ENCODE measurements at places on chromosomes 6 and 20. TPM values are rescaled to one million over a fixed set of nuclear protein-coding genes. Genes with fewer than 3 reads are reported as not detected.

DNA sequence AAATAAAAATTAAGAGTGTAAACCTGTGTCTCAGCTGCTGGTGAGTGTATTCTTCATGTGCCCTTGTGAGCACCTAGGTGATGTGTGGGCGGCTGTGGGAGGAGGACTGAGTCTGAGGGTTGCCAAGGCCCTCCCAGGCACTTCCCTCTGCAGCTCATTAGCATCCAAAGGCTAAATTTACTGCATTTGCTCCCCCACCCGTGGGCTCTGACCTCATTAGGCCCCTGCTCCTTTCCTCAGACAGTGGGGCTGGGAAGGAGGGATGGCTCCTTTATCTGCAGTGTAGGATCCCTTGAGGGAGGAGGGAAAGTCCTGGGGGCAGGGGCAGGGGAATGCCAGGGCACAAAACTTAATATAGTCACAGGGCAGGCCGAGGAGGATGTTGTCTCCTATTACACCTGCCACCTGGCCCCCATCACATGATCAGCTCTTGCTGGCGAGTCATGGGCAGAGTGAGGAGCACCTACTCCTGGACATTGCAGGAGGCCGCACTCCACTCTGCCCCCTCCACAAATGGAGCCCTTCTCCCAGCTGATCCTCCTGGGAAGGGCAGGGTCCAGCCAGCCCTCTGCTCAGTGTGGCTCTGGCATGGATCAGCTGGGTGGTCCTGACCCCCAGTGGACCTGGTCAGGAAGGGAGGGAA is 133.2 kb downstream of the MRPL14 start:
- H3K36me3 ChIP-seq, result no peaks in the 10 kb centered on the region
- no peak overlapping the region for H3K27ac ChIP-seq
- H3K4me3 ChIP-seq, result no peak overlapping the region

DNA sequence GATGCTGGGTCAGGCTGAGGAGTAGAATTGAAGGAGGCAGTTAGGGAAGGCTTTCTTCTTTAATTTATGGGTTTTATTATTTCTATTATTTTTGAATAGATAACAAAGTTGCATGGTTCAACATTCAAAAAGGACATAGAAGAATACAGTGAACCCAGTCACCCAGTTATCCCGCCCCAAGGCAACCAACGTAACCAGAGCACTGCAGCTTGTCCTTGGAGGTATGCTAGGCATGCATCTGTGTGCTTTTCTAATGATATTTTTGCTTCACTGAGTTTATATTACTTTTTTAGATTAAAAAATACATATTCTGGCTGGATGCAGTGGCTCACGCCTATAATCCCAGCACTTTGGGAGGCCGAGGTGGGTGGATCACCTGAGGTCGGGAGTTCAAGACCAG is 47.4 kb upstream of the DSN1 start:
- H3K27ac ChIP-seq, result no peak overlapping the region
- H3K36me3 ChIP-seq, result no peaks in the 10 kb centered on the region
- no peaks in the 10 kb centered on the region for H3K27me3 ChIP-seq
- H3K4me3 ChIP-seq, result no peak overlapping the region
- no peaks in the 10 kb centered on the region for H3K4me1 ChIP-seq

- H3K4me3 ChIP-seq, result no peak overlapping the region
- no peak for DNase-seq
- H3K4me1 ChIP-seq, result no peaks in the 10 kb centered on the region
- no peaks in the 10 kb centered on the region for H3K27me3 ChIP-seq
Observed at GRCh38 chr20:45014671-45015415, 48.5 kb downstream of the STK4 start.

- peak within 1 kb of the TSS; percentile 83 for H3K4me3 ChIP-seq
- H3K27me3 ChIP-seq, result no peaks in the 10 kb centered on the region
- DNase-seq, result peak; percentile 42
- H3K27ac ChIP-seq, result peak within 1 kb of the TSS; percentile 96
Observed at GRCh38 chr6:3751077-3751729, at the start of gene PXDC1. Gene PXDC1, minus strand, starts transcription at chr6:3751713. Its CDS starts 182 bp downstream, at chr6:3751531.

- DNase-seq, result no peak
- no peaks in the 10 kb centered on the region for H3K27me3 ChIP-seq
- H3K36me3 ChIP-seq, result no peaks in the 10 kb centered on the region
- no peak overlapping the region for H3K27ac ChIP-seq
Observed at GRCh38 chr6:158000530-158001307, 19.1 kb downstream of the SYNJ2 start.

DNA sequence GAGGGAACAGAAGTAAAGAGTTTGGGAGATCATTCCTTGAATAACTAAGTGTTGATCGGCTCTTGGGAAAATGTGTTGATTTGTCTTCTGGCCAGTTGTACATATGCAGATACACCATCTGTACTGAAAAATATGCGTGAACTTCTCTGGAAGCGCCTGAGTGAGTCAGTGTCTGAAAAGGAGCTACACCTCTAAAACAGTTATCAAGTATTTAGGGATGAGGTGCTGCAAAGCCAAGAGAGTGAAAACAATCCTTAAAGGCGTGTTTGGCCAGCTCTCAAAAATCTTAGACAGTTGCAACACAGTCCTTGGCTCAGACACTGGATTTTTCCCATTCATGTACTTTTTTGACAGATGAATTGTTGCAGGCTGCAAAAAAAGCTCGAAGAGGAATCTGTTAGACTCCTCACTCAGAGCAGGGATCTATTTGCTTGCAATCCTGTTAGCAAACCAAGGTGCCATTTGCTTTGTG is 61.3 kb downstream of the BMP6 start:
- no peaks in the 10 kb centered on the region for H3K4me1 ChIP-seq
- DNase-seq, result no peak
- no peak overlapping the region for H3K4me3 ChIP-seq
- H3K27me3 ChIP-seq, result no peaks in the 10 kb centered on the region

GRCh38 chr20:48387675-48388074 is 440.1 kb downstream of the PREX1 start:
- H3K36me3 ChIP-seq, result no peaks in the 10 kb centered on the region
- no peaks in the 10 kb centered on the region for H3K4me1 ChIP-seq
- H3K4me3 ChIP-seq, result no peak overlapping the region
- no peaks in the 10 kb centered on the region for H3K27me3 ChIP-seq
- H3K27ac ChIP-seq, result no peak overlapping the region
- DNase-seq, result no peak

DNA sequence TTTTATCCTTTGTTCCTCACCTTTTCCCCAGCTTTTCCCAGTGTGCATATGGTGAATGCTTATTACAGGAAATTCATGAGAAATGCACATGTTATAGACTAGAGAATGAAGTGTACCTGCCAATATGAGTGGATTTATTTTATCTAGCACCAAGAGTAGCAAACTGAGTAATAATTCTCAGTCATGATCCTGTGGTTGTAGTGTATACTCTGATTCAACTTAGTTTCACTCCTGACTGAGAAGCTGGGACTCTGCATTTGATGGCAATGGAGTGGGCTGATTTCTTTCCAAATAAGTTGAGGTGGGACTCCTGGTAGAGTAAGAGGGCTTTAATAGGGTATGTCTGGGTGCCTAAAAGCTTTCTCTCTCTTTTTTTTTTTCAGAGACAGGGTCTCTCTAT is 4.0 kb downstream of the ABT1 start:
- no peak overlapping the region for H3K4me3 ChIP-seq
- no peak for DNase-seq
- H3K27me3 ChIP-seq, result no peaks in the 10 kb centered on the region
- H3K36me3 ChIP-seq, result peaks cover 17% of the 10 kb centered on the region

- H3K4me3 ChIP-seq, result no peak overlapping the region
- H3K27ac ChIP-seq, result no peak overlapping the region
- DNase-seq, result no peak
- no peaks in the 10 kb centered on the region for H3K27me3 ChIP-seq
- H3K36me3 ChIP-seq, result peaks cover 55% of the 10 kb centered on the region
Observed at GRCh38 chr20:62132421-62132820, 10.1 kb downstream of the LSM14B start.

DNA sequence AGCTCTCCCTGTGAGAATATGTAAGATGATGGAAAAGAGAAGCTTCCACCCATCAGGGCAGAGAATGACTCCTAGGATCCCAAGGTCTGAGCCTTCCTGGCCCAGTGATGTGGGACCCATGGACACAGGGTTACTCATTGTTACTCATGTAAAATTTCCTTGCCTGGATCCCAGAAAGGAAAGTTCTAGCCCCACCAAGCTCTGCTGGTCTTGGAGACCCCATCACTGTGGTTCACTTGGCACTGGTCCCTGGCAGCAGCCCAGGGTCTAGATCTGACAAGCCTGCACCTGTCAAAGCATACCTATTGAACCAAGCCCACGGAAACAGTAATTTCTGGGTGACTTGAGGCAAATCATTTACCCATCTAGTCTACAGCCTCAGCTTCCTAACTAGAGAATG is 22.1 kb downstream of the MDGA1 start:
- H3K4me1 ChIP-seq, result no peaks in the 10 kb centered on the region
- no peak overlapping the region for H3K27ac ChIP-seq
- H3K4me3 ChIP-seq, result no peak overlapping the region
- no peaks in the 10 kb centered on the region for H3K36me3 ChIP-seq
- no peaks in the 10 kb centered on the region for H3K27me3 ChIP-seq

DNA sequence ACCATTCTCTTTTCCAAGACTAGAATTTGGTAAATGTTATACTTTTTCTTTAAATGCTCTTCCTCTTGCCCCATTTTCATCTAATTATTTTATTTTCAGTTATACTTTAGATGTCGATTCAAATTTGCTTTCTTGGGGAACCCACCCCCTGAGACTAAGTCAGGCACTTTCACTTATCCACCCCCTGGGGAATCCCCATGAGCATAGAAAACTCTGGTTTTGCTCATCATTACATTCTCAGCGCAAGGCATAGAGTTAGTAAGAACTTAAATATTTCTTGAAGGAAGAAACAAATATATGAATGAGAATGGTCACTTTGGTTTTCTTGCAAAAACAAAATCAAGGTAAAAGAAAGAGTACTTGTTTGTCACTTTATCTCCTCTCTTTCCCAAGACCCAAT is 25.1 kb upstream of the HSF2 start:
- no peaks in the 10 kb centered on the region for H3K36me3 ChIP-seq
- no peak for DNase-seq
- no peaks in the 10 kb centered on the region for H3K27me3 ChIP-seq
- no peak overlapping the region for H3K4me3 ChIP-seq
- no peak overlapping the region for H3K27ac ChIP-seq

DNA sequence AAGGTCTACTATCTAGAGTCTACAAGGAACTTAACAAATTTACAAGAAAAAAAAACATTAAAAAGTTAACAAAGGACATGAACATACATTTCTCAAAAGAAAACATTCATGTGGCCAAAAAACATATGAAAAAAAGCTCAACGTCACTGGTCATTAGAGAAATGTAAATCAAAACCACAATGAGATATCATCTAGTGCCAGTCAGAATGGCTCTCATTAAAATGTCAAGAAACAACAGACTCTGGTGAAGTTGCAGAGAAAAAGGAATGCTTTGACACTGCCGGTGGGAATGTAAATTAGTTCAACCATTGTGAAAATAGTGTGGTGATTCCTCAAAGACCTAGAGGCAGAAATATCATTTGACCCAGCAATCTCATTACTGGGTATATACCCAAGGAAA is 48.3 kb downstream of the OGFRL1 start:
- H3K36me3 ChIP-seq, result no peaks in the 10 kb centered on the region
- no peak for DNase-seq
- H3K27me3 ChIP-seq, result no peaks in the 10 kb centered on the region
- H3K4me1 ChIP-seq, result no peaks in the 10 kb centered on the region

GRCh38 chr6:13216236-13217014 is 111.9 kb downstream of the TBC1D7 start:
- no peaks in the 10 kb centered on the region for H3K36me3 ChIP-seq
- H3K4me1 ChIP-seq, result no peaks in the 10 kb centered on the region
- H3K4me3 ChIP-seq, result no peak overlapping the region
- H3K27me3 ChIP-seq, result no peaks in the 10 kb centered on the region

DNA sequence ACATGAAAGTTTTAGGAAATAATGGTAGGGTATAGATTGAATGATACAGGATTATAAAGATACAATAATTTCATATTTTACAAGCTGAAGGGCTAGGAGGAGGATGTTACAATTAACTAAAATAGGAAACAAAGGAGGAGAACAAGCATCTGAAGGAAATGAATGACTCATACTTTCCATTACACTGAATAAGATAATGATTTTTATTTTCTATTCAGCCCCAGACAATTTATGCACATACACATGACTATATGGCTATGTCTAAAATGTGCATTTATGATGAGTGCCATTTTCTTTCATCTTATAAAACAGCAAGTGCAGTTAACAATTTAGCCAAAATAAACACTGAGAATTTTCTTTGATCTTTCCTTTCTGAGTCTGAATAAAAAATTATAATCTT is 994.6 kb upstream of the ADGRB3 start:
- no peak for DNase-seq
- H3K27me3 ChIP-seq, result no peaks in the 10 kb centered on the region
- H3K36me3 ChIP-seq, result no peaks in the 10 kb centered on the region
- no peak overlapping the region for H3K27ac ChIP-seq

GRCh38 chr6:4271761-4272470 is 136.5 kb upstream of the ECI2 start:
- no peak for DNase-seq
- H3K36me3 ChIP-seq, result no peaks in the 10 kb centered on the region
- H3K27me3 ChIP-seq, result no peaks in the 10 kb centered on the region

DNA sequence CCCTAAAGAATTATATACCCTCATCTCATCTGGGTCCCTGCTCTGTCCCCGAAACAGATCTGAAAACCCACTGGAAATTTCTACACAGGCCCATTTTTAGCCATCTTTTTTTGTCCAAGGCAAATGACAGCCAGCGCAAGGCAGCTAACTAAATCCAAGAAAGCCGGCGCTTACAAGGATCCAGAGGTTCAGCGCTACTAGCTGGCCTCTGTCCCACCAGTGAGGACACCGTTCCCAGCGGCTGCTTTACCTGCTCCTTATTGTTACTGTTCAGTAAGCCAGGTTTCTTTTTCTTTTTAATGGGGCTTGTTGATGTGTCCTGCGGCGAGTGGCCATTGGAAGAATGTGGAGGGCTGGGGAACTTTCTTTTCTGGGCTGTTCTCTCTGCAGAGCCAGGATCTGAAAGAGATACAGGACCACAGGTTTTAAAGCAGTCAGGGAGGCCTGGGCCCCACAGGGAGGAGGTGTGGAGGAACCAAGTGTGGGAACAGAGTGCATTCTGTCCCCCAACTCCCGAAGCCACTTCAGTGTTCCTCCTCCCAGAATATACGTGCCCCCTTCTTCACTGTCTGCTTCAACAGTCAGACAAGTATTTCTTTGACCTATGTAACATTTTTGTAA is 46.6 kb downstream of the ZMYND8 start:
- no peak for DNase-seq
- H3K36me3 ChIP-seq, result no peaks in the 10 kb centered on the region
- peaks cover 2% of the 10 kb centered on the region for H3K4me1 ChIP-seq
- no peak overlapping the region for H3K27ac ChIP-seq
- H3K27me3 ChIP-seq, result no peaks in the 10 kb centered on the region
- no peak overlapping the region for H3K4me3 ChIP-seq

GRCh38 chr6:51891784-51892183 is 195.6 kb downstream of the PKHD1 start:
- no peak overlapping the region for H3K27ac ChIP-seq
- H3K4me3 ChIP-seq, result no peak overlapping the region
- H3K4me1 ChIP-seq, result no peaks in the 10 kb centered on the region
- H3K36me3 ChIP-seq, result no peaks in the 10 kb centered on the region
- no peaks in the 10 kb centered on the region for H3K27me3 ChIP-seq
- DNase-seq, result no peak

The PSORS1C2 gene
- not detected for polyA plus RNA-seq

The FGD2 gene
- 4.6 TPM for polyA plus RNA-seq

The SULF2 gene
- 25.4 TPM for polyA plus RNA-seq

The ATP9A gene
- 2.4 TPM for polyA plus RNA-seq

The GSTA1 gene
- polyA plus RNA-seq, result 131 TPM

The TPBG gene
- 0.44 TPM for polyA plus RNA-seq

The BHLHE23 gene
- polyA plus RNA-seq, result not detected

The TNNC2 gene
- 0.31 TPM for polyA plus RNA-seq

The GRM4 gene
- not detected for polyA plus RNA-seq
